PC-3 (cell line): ENCODE measurements at places on chromosomes 6 and 20. TPM values are rescaled to one million over a fixed set of nuclear protein-coding genes. Genes with fewer than 3 reads are reported as not detected.

DNA sequence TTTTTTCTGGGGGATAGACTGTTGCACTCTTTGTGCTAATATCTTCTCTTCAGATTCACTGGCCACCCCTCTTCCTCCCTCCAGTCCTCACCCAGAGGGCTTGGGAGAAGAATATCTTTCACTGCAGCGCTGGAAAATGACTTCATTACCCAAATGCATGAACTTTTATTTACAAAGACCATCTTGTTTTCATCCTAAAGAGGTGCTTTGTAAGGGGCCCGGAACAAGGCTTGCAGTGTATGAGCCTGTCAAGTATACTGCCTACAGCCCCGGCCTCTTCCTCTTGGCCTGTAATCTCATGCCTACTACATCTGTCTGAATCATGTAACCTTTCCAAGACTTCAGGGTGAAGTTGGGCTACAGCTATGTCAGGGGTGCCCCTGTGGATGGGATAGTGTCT lies 554 bp upstream of the LAMA4 start:
- no peak overlapping the region for H3K27ac ChIP-seq
- H3K4me1 ChIP-seq: peaks cover 13% of the 10 kb centered on the region
- no peaks in the 10 kb centered on the region for H3K36me3 ChIP-seq
- H3K4me3 ChIP-seq: peak overlapping the region; percentile 80; the same call in 1 of the 2 replicates
- H3K27me3 ChIP-seq: no peaks in the 10 kb centered on the region

PHACTR3 gene
- total RNA-seq: 26.4 and 30.6 TPM in 2 replicates

- peaks cover 8% of the 10 kb centered on the region for H3K27me3 ChIP-seq
- DNase-seq: no peak
- H3K36me3 ChIP-seq: no peaks in the 10 kb centered on the region
- no peak overlapping the region for H3K4me3 ChIP-seq
- no peaks in the 10 kb centered on the region for H3K4me1 ChIP-seq
These were observed 466.6 kb upstream of the AGPAT4 start for GRCh38 chr6:161740486-161740885.

DNA sequence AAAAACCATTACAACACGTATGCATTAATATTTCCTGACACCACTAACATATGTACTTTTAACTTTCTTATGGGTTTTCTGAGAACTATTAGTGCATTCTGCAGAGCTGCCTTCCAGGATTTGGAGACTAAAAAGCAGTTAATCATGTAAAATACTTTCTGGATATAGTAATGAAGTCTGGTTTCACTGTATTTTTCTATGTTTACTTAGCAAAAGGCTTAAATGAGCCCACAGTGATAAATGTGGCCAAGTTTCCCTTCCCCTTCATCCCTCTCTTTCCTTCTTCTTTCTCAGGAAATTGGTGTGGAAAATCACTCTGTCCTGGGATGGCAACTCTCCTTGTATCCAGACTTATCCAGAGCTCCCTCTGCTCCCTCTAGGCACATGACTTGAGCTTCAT lies 29.7 kb upstream of the ENPP1 start:
- H3K27me3 ChIP-seq: no peaks in the 10 kb centered on the region
- no peaks in the 10 kb centered on the region for H3K4me1 ChIP-seq
- no peak overlapping the region for H3K4me3 ChIP-seq
- H3K27ac ChIP-seq: no peak overlapping the region

- no peak overlapping the region for H3K4me3 ChIP-seq
- no peak overlapping the region for H3K27ac ChIP-seq
- no peaks in the 10 kb centered on the region for H3K27me3 ChIP-seq
- H3K4me1 ChIP-seq: peaks cover 24% of the 10 kb centered on the region
These were observed 166.2 kb downstream of the SCML4 start for GRCh38 chr6:107657755-107658461.
